ENCODE measurements at places on chromosomes 4 and X.

GRCh38 chrX:38494239-38494823 is 67.0 kb upstream of the TSPAN7 start:
- DNase-seq, result no peak

DNA sequence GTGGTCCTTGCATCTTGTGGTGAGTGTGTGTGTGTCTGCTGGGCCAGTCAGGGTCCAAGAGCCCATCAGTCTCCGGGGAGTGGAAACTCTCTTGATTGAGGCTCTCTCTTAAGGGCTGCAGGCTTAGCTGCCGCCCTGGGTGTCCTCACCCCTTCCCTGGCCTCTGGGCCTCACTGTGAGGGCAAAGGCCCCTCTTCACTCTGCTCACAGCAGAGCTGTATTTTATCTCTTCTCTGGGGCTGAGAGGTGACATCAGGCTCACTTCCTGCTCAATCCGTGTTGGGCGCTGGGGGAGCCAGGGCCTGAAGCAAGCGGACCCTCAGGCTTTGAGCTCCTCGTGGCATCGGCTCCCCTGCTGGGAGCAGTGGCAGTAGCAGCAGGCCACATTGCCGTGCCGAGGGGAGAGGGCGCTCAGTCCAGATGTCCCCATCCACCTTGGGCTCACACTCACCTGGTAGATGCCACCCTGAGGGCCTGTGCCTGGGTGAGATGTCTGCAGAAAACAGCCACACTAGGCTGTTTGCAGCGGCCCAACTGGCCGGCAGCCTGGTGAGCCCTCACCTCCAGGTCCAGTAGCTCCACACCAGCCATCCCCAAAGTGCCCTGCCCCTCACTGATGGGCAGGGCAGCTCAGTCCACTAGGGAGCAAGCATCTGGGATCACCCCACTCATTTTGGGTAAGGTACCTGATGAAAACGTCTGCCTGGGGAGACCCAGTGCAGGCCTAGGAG is 24.7 kb upstream of the PRPS1 start:
- DNase-seq, result no peak

DNA sequence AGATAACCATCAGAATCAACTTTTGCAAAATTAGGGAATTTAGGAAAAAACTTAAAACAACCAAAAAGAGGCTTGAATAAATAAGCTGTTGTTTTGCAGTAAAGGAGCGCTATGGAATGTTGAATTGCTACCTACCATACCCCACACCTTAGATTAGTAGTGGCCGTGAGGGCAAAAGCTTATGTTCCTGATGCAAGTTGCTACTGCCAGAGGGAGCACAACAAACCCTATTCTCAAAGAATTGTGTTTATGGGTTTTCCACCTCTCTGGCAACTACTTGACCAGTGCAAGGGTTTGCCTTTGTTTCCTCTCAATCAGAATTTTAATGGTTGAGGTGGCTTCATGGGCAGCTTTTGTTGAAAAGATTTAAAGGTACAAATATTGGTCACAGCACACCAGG is 268.1 kb downstream of the LAS1L start:
- no peak for DNase-seq

GRCh38 chr4:11196927-11197522 is 231.7 kb downstream of the HS3ST1 start:
- DNase-seq, result no peak

- no peak for DNase-seq
Measured at GRCh38 chr4:81491943-81492342, 20.2 kb upstream of the RASGEF1B start.

DNA sequence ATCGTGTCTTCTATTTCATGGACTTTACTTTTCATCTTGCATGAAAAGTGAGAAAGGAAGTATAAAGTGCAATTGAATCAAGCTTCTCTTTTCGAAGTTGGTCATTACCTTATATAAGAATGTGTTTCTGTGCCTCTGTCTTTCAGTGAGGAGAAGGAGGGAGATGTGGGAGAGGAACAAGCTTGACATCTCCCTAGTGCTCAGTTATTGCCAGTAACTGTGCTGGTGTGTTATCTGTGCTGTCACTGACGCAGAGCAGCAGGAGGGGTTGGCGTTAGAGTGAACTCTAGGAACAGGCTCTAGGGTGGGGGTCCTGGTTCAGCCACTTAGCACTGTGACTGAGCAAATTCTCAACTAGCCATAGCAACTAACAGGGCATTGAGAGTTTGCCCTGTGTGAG is 34.0 kb upstream of the TBC1D9 start:
- DNase-seq, result no peak

DNA sequence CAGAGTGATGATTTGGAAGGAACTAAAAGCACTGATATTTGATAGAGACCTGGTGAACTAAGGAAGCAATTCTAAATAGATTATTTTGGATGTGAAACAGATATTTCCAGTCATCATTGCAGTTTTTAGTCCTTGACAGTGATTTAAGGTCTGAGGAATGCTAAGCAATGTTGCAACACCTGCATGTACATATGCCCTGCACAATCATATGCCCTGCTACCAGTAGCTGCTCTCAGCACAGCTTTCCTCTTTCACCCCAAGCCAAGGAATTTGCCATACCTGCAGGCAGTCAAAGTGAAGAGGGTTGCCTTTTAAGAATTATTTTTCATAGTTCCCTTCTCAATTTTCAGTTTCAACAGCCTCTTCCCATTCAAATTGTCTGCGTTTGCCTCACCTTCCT is 8.7 kb upstream of the FAM47A start:
- no peak for DNase-seq
